Colonic mucosa (tissue), 4 donors: ENCODE measurements at places on chromosomes 3 and 15. TPM values are rescaled to one million over a fixed set of nuclear protein-coding genes. Genes with fewer than 3 reads are reported as not detected.

DNA sequence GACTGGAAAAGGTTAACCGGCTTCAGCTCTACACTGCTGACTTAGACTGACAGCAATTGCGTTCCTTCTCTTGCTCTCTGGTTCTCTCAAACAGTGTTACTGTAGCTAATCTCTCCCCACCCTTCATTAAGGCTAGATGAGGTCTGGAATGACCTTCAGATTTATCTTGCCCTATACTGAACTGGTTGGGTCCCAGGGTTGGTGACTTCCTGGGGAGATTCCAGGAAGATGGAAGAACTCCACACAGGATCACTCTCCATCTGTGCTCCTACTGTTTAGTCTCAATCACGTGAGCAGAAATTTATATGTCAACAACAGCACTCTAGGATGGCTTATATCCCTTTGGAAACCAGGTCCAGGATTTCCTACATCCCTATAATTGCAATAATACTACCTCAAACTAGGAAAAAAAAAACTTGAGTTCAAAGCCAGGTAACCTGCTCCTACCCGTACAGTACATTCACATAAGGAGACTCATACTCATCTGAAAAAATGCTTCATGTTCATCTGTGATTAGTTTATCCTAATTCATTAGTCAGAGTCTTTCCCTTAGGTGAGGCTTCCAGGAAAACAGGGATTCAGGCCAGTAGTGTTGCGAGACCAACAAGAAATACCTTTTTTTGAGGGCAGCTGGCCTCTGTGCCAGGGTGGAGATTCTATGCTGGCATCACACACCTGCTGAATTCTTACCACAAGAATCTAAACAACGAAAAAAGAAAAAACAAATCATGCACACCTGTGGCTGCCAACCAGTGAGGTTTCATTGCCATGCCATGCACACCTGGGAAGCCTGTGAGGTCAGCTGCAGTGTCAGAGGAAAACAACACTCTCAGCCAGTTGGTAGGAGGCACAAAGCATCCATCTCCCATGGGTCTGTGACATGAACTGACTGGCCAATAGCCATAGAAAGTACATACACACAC is 297.3 kb downstream of the MECOM start:
- no peak for DNase-seq

Gene SIDT1
- total RNA-seq = 42.1 TPM

GRCh38 chr3:24428481-24428880 is 66.2 kb downstream of the THRB start:
- DNase-seq = no peak

DNA sequence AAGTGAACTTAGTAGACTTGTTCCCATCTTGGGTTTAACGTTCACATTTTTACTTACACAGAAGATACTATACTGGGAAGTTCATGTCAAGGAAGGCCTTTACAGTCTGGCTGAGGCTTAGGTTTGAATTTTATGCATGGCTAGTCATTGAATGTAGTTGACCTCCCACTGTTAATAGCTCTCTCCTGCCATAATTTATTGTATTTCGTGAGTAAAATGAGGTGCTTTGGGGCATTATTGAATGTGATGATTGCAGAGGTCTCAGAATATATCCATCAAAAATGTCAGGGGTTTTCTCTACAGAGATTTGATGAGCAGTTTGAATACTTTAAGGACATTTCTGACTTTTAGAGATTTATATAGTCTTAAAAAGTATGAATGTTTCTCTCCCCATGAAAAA is 356.6 kb upstream of the GRM7 start:
- no peak for DNase-seq

DNA sequence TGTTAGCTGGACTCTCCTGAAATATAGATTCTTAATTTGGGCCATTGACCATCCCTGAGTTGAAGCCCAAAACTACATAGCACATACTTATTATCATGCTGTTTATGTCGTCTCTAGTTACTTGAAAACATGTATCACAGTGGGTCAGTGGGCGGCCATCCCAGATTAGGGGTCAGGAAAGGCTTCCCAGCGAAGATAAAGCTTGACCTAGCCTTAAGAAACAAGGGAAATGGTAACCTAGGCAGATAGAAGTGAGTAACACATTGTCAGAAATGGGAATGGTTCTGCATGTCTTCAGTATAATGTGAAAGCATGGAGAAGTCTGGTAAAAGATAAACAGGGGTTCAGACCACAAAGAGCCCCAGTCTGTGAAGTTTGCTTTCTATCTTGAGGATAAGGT is 124.7 kb downstream of the C3orf70 start:
- no peak for DNase-seq

Gene PP2D1
- total RNA-seq = not detected

DNA sequence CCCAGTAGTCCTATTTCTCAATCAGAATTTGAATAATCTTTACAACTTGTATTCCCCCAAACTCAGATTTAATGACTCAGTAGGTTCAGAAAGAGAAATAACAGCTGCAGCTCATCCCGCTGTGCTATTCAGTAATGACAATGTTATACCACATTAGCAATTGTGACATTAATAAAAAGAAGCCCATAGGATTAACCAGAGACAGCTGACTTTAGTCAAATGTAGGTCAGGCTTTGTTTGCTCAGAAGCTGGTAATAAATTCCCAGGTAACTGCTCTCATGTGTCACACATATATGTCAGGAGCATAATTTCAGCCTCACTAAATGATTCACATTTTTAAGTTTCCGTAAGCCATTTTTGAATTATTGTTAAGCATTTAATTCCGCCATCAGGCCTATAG is 222.0 kb upstream of the UBE2E2 start:
- no peak for DNase-seq

DNA sequence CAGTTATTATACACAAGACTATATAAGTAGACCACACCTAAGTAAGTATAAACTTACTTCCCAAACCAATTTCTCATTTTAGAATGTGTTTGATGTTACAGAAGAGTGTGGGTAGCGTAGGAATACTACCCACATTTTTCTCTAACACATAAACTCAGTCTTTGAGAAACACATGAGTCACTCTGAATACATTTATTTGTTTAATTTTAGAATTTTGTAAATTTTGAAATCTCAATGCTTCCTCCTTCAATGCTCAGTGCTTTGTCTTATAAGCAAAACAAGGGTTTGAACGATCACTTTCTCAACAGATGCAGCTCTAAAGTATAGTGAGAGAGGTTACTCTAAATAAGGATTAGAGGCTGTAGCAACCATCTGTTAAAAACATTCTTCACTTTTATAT is 700.8 kb downstream of the SI start:
- no peak for DNase-seq

GRCh38 chr15:95857124-95857757 is 473.3 kb upstream of the NR2F2 start:
- no peak for DNase-seq

GRCh38 chr3:179309225-179310078 is 13.4 kb upstream of the ZNF639 start:
- no peak for DNase-seq

GRCh38 chr3:149879872-149880271 is 66.9 kb downstream of the RNF13 start:
- peak; percentile 41 for DNase-seq

Gene SLITRK3
- 0.48 TPM for total RNA-seq

Gene GP9
- not detected for total RNA-seq

DNA sequence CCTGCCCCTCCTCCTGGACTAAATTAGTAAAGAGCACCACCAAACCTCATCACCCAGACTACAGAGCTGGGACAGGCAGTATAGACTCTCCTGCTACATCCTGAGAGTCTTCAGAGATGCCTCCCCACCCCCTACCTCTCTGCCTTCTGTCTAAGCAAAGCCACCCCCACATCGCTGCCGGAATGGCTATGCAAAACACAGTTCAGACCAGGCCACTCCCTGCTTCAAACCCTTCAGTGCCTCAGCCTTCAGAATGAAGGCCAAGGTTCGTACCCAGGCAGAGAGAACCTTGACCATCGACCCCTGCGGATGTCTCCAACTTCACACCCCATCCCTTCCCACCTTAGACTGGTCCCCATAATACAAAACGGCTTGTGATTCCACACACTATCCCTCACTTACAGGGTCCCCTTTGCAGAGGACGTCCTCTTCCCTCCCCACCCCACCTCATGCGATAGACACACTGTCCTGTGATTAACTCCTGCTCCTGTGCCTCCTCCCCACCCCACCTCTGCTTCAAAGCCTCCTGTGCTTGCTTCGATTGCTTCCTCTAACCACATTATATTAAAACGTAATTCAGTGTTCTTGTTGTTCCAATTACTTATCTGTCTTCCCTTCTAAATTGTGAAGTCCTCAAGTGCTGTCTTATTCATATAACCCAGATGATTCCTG is 175.3 kb downstream of the UACA start:
- no peak for DNase-seq

- DNase-seq = no peak
These were observed 47.7 kb downstream of the CMSS1 start for GRCh38 chr3:99865321-99865720.

Gene RHCG
- total RNA-seq = 0.67 TPM

DNA sequence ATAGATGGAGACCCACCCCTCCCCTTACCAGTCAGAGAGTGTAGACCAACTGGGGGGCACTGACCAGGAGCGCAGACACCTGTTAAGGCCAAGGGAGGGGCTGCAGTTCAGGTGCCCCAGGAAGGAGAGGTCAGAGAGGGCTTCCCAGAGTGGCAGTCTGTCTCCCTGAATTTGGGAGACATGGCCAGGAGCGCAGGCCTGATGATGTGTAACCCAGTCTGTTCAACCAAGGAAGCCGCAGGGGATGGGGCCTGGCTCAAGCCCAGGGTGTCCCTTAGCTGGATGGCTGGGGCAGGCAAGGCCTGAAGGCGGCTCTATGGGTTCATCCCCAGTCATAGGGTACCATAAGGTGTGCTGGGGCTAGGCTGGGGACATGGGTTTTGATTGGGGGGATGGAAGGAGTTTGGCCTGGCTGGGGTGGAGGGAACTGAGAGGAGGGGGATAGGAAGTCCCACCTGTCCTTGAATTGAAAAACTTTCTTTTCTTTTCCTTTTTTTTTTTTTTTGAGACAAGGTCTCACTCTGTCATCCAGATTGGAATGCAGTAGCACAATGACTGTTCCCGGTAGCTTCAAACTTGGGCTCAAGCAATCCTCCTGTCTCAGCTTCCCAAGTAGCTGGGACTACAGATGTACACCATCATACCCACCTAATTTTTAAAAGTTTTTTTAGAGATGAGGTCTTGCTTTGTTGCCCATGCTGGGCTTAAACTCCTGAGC is 75.7 kb downstream of the SMAD6 start:
- no peak for DNase-seq

GRCh38 chr3:134464689-134465365 is 21.0 kb downstream of the ANAPC13 start:
- DNase-seq = no peak

Gene KNG1
- total RNA-seq = 1.0 TPM

DNA sequence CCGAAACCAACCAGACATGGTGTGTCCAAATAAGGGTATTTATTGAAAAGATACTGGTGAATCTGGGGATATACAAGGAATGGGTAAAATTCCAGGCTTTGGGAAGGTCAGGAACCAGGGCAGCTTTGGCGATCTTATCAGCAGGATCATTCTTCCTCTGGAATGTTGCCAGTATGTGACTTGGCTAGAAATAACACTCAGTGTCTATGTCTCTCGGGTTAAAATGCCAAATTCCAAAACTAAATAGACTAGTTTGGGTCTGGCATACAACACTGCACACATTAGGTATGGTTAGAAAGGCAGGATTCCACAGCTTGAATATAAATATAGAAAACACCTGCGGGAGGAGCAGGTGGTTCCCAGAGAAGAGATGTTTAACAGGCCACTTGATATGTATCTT is 220.2 kb upstream of the CD96 start:
- DNase-seq = no peak
